Fibroblast of skin of back (primary cell): ENCODE measurements at places on chromosomes 5 and 9.

DNA sequence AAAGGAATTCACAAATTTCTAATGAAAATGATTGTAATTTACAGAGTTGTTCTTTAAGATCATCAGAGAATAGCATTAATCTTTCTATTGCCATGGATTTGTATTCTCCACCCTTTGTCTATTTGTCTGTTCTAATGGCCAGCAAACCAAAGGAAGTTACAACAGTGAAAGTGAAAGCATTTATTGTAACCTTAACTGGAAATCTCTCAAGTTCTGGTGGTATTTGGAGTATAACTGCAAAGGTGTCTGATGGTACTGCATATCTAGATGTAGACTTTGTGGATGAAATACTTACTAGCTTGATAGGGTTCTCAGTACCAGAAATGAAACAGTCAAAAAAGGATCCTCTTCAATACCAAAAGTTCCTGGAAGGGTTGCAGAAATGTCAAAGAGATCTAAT is 21.7 kb downstream of the RMI1 start:
- no peak for DNase-seq

DNA sequence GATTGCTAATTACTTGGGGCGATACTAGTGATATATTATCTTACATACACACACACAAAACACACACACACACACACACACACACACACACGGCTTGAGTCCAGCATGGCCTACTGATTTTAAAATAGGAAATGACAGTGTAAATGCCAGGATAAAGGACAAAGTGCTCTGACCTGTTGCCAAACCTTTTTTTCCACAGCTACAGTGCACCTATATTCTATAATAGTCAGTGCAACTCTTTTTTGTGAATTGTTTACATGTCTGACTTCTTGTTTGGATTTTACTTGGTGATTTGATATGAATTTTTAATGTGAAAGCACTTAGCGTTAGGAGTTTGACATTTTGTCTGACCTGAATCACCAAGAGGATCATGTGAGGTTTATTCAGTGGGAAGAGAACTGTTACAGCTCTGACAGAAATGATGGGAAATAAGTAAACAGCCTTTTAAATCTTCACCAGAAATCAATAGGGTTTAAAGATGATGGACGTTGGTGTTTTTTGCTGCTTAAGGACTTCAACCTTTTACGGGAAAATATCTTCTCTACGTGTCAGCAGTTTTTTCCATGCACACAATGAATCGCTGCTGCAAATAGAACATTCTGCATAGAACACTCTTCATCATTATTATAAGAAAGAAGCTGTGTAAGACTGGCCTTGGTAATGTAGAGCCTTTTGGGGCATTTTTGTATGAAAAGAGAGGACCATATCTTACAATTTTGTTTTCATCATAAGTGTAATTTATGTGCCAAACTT is 218.5 kb downstream of the RANBP17 start:
- DNase-seq: no peak

GRCh38 chr9:98396656-98397055 is 141.2 kb upstream of the TBC1D2 start:
- DNase-seq: no peak

GRCh38 chr5:157295247-157295646 is 29.3 kb downstream of the CYFIP2 start:
- no peak for DNase-seq

DNA sequence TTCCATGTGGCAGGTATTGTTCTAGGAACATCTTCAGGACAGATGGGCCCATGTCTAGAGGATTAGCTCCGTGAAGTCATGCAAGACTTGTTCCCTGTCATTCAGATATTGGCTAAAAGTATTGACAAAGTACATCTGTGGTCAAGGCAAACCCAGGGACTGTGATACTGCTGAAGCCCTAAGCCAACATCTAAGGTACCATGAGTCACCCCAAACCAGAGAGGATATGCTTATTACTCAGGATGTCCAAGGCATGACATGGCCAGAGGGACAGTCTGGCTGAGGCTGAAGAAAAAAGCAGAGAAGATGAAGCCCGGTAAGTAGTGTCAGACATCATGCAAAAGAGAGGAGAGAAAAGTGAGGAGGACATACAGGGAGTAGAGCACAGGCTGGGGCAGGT is 31.0 kb downstream of the HMHB1 start:
- DNase-seq: peak; percentile 27
